ENCODE measurements at places on chromosomes 4 and X.

DNA sequence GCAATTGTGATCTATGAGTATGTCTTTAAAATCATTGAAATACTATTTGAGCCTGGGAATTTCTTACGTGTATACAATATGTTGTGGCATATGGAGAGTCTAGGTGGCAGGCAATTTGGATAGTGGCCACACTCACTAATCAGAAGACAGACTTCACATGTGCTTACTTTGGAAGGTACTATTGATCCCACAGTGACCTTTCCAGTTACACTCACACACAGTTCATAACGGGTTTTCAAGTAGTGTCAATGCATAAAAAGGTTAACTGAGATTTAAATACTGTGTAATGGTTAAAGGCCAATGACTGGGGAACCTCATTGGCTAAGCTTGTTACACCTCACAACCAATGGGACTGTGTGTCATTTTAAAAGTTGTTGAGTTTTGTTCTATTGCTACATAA is 783.2 kb downstream of the RPA4 start:
- no peak for DNase-seq

DNA sequence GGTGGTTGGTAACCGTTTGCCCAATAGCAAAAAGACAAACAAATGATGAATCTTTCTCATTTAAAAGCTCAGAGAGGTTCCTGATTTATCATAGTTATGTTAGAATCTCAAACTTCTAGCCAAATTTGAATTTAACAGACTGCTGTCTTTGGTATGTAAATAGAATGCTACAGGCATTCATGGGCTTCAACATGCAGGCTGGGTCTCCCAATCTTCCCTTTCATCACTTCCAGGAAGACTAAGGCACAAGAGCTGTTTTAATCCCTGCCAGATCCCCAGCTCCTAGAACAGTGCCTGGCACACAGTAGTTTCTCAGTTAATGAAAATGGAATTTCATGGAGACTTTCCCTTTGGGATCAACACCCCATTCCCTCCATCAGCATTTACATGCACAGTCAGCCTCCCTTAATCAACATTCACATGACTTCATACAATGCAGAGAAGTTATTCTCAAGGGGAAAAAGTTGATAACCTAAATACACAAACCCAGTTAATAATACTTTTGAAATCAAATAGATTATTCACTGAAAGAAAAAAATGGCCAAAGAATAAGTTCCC is 107.6 kb upstream of the C1QTNF7 start:
- DNase-seq: no peak

DNA sequence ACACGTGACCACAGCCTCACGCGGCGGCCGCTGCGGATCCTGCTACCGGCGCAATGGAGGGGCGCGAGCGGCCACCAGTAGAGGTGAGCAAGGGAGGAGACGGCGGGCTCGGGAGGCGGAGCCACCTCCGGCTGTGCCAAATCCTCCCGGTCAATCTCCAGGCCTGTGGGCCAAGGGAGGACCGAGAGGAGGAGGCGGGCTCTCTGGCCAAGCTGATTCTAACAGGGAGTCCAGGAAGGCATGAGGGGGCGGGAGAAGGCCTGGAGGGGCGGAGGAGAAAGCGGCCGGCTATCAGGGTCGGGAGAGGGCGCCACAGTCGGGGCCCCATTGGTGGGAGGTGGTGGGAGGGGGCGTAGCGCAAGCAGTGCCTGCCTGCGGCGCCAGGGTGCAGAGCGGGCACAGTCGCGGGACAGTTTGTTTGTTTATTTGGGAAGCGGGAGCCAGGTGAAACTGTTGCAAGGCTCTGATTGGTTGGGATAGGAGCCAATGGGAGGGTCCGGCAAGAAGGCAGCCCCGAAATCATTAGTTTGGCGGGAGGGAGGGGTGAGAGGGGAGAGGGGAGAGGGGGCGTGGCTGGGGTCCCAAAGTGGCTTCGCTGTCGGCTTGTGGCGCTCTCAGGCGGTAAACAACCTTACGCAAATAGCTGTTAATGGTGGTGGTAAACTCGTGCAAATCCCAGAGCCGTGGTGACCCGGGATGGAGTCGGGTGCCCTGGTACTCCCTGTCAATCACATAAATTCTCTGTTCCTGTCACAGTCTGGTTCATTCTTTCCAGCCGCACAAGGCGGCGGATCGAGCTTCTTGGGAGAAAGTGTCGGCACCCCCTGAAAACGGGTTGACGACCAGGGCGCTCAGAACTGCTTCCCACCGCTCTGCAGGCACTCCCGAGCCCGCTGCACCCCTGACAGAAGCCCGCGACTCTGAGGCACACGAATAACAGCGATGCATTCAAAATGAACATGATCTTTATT is at the start of gene IRS4:
Gene IRS4, minus strand, starts transcription at position 55 of the 971 bp plus-strand sequence.
- DNase-seq: no peak

GRCh38 chr4:129966175-129966574 is 870.2 kb downstream of the C4orf33 start:
- no peak for DNase-seq

- no peak for DNase-seq
These were observed 156.4 kb upstream of the TBL1X start for GRCh38 chrX:9308426-9308825.

GRCh38 chr4:15018361-15018760 is 16.1 kb downstream of the CPEB2 start:
- DNase-seq: no peak
